AG04450 (cell line): ENCODE measurements at places on chromosomes 1 and 21. TPM values are rescaled to one million over a fixed set of nuclear protein-coding genes. Genes with fewer than 3 reads are reported as not detected.

VASH2 gene
- 4.2 and 5.9 TPM in 2 replicates for polyA plus RNA-seq

ATP6V0B gene
- polyA plus RNA-seq: 130 and 140 TPM in 2 replicates

LCE3D gene
- polyA plus RNA-seq: not detected in 2 replicates

NPPA gene
- polyA plus RNA-seq: not detected in 2 replicates

FNDC10 gene
- polyA plus RNA-seq: 1.4 and 2.3 TPM in 2 replicates

ANKRD45 gene
- 0.17 and 0.29 TPM in 2 replicates for polyA plus RNA-seq

LRRC7 gene
- polyA plus RNA-seq: not detected in 2 replicates

GRIK1 gene
- not detected in 2 replicates for polyA plus RNA-seq

AMPD1 gene
- polyA plus RNA-seq: not detected in 2 replicates

KCNH1 gene
- polyA plus RNA-seq: 0.31 and 0.62 TPM in 2 replicates

CACNA1S gene
- not detected in 2 replicates for polyA plus RNA-seq

C1orf174 gene
- polyA plus RNA-seq: 19.4 and 20.7 TPM in 2 replicates

RAB42 gene
- polyA plus RNA-seq: 3.4 and 3.7 TPM in 2 replicates

TACSTD2 gene
- 0.07 TPM in 2 replicates for polyA plus RNA-seq

SRSF4 gene
- polyA plus RNA-seq: 39.7 and 45.6 TPM in 2 replicates

RORC gene
- polyA plus RNA-seq: not detected in 2 replicates

AQP10 gene
- not detected in 2 replicates for polyA plus RNA-seq

TEX38 gene
- polyA plus RNA-seq: not detected in 2 replicates

PTGS2 gene
- 2.1 and 2.7 TPM in 2 replicates for polyA plus RNA-seq

CSF1 gene
- 70.1 and 84.1 TPM in 2 replicates for polyA plus RNA-seq

MYOG gene
- polyA plus RNA-seq: not detected in 2 replicates

CNKSR1 gene
- polyA plus RNA-seq: 0.05 TPM in 1 of 2 replicates, not detected in the other

ZNF593OS gene
- polyA plus RNA-seq: not detected in 2 replicates

RNU1-3 gene
- polyA plus RNA-seq: under 0.01 TPM in 1 of 2 replicates, not detected in the other

KRTAP11-1 gene
- polyA plus RNA-seq: not detected in 2 replicates

TFAP2E gene
- 0.05 and 0.06 TPM in 2 replicates for polyA plus RNA-seq

ADGRL4 gene
- 11.9 and 16.6 TPM in 2 replicates for polyA plus RNA-seq

VAMP4 gene
- polyA plus RNA-seq: 13.0 and 20.8 TPM in 2 replicates

LRRC71 gene
- not detected in 2 replicates for polyA plus RNA-seq

BRINP3 gene
- 0.09 and 0.14 TPM in 2 replicates for polyA plus RNA-seq

CDCA8 gene
- 7.1 and 9.6 TPM in 2 replicates for polyA plus RNA-seq

SH2D5 gene
- 4.9 and 6.5 TPM in 2 replicates for polyA plus RNA-seq

FAM72C gene
- 0.79 and 1.0 TPM in 2 replicates for polyA plus RNA-seq

PRR9 gene
- not detected in 2 replicates for polyA plus RNA-seq

MNDA gene
- polyA plus RNA-seq: not detected in 2 replicates

PERM1 gene
- polyA plus RNA-seq: not detected in 2 replicates

LHX4 gene
- polyA plus RNA-seq: 0.10 and 0.11 TPM in 2 replicates

HDAC1 gene
- polyA plus RNA-seq: 157 and 172 TPM in 2 replicates

BSND gene
- not detected in 2 replicates for polyA plus RNA-seq

CRP gene
- not detected in 2 replicates for polyA plus RNA-seq

ALX3 gene
- not detected in 2 replicates for polyA plus RNA-seq

BRINP2 gene
- 0.02 TPM in 1 of 2 replicates, not detected in the other for polyA plus RNA-seq

KCNA3 gene
- 0.12 and 0.16 TPM in 2 replicates for polyA plus RNA-seq

TIE1 gene
- 0.76 and 1.3 TPM in 2 replicates for polyA plus RNA-seq

CFHR2 gene
- not detected in 2 replicates for polyA plus RNA-seq

UBL4B gene
- not detected in 2 replicates for polyA plus RNA-seq

IER5 gene
- polyA plus RNA-seq: 20.4 and 20.7 TPM in 2 replicates

RPTN gene
- polyA plus RNA-seq: not detected in 2 replicates
